ENCODE measurements at places on chromosomes 16 and 17.

- no peak for DNase-seq
Measured at GRCh38 chr17:4310354-4311060, 46.7 kb upstream of the ANKFY1 start.

DNA sequence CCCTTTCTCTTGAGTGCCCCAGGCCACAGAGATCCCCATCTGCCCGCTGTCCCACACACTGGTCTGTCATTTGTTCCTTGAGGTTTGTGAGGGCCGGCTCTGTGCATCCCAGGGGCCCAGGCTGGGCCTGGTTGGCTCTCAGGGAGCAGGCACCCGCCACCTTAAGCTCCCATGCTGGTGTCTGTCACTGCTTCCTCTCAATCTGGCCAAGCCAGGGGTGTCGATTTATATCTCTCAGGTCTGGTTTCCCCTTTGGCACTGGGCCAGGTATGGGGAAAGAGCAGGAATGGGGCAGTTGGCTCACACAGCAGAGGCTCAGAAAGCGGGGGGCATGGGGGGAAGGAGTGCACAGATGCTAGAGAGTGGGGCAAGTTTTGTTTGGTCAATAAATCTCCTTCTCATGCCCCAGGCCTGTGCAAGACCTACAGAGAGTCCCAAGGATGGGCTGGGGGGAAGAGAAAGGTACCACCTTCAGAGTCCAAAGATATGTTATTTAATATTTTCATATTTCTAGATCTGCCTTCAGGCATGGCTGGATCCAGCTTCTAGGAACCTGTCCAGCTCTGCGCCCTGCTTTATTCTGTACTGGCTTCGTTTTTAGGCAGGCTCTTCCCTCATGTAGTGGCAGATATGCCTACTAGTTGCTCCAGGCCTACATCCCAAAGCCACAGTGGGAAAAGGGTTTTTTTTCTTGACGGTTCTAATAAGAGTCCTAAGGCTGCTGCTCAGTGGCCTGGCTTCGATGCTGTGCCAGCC is 34.3 kb downstream of the IL4R start:
- no peak for DNase-seq

DNA sequence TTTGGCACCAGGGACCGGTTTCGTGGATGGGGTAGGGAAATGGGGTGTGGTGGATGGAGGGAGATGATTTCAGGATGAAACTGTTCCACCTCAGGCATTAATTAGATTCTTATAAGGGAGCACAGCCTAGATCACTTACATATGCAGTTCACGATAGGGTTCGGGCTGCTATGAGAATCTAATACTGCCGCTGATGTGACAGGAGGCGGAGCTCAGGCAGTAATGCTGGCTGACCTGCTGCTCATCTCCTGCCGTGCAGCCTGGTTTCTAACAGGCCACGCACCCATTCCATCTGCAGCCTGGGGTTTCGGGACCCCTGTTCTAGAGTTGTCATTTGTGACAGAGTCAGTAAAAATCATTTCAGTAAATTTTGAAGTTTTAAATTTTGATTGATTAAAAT is 99.7 kb downstream of the CHD9 start:
- DNase-seq: no peak

GRCh38 chr16:10547708-10548107 is 32.7 kb downstream of the EMP2 start:
- DNase-seq: no peak

DNA sequence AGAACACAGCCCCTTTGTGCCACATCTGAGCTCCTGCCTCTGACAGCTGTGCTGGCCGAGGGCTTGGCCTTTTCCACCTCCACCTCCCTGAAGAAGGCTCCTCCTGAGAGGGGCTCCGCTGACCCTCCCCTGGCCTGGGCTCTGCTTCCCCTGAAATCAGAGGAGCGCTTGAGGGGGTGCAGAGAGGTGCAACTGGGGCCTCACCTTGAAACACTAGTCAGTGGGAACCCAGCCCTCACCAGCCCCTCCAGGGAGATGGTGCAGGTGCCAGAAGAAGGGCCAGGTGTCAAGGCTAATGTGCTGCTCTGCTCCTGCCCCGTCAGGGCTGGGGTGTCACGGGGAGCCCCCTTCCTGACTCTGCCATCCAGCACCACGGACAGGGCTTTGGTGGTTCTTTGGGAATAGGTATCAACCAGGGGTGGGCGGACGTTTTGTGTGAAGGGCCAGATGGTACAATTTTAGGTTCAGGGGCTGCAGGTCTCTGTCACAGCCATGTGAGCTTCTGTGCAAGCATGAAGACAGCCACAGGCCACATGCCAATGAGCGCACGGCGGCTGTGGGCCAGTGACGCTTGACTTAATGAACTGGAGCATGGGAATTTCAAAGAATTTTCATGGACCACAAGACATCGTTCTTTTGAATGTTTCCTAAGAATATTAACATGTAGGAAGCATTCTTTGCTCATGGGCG is 2.1 kb upstream of the ZG16B start:
- DNase-seq: no peak

DNA sequence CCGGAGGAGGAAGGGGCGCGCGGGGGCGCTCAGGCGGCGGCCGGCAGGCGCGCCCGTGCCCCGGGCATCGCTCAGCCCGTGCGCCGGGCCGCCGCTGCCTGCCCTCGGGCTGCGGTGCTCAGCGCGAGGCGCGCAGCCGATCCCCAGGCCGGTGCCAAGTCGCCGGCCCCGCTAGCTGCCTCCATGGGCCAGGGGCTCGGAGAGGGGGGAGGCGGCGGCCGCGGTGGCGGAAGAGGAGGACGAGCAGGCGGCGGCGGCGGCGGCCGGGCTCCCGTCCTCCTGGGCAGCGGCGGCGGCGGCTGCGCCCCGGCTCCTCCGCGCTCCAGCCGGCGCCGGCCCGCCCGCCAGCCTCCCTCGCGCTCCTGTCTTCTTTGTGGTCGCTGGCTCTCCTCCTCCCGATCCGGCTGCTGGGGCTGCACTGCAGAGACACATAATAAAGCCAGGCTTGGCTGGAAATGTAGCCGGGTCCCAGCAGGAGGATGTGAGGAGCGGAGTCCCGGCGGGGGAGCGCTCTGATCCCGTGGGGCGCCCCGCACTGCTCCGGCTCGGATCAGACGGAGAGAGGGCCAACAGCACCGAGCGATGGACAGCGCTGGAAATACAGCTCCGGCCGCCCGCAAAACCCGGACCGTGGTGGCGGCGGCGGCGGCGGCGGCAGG is 889 bp upstream of the ZNF423 start:
- no peak for DNase-seq

Measured in activated CD4-positive, alpha-beta T cell treated with anti-CD3 and anti-CD28 coated beads for 4 hours (primary cell).